ENCODE measurements at places on chromosomes 5 and 9.

DNA sequence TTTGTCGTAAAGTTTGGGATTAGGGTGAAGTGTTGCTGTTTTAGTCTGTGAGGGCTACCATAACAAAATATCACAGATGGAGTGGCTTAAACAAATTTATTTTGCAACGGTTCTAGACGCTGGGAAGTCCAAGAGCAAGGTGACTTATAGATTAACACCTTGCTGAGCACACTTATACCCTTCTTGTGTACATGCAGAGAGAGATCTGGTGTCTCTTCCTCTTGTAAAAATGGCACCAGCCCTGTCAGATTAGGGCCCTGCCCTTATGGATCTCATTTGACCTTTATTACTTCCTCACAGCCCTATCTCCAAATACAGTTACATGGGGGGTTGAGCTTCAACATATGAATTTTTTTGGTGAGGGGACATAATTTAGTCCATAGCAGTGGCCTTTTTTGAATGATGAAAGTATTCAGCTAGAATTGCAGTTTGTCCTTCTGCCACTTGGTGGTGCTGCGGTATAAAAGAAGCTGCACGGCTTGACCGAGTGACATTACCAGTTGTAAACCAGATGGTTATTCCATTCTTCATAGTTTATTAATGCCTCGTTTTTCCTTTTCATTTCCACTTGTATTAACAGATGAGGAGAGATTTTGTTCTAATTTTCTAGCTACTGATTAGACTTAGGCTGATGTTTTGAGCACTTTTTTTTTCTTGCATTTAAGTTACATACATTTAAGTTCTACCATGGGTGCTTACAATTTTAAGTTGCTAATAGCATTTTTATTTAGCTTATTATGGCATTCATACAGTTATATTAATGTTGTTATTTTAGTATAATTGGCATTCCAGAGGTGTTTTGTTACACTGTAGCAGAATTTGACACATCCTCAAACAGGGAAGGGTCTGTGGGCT, 19.4 kb downstream of the DCP2 start:
- DNase-seq = peak; percentile 81

DNA sequence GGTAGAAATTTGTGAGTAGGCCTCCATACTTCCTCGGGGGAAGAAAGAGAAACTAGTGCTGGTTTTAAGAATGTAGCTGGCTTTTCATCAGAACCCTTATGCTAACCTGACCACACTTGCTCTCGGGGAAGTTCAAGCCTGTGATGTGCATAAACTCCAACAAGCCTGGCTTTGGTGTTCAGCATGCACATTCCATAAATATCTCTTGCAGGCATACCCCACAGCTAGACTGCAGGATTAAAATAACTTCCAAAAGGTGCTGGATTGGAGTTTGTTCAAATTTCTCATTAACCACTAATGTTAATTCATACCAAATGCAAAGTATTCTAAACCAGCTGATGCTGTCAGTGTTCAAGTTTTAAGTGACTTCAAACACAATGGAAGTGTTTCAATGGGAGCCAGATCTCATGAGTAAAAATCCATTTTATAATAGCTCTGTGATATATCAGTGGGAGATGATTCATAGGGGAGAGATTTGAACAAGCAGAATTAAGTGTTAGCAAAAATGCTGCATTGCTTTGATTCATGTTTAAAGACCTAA, 79.4 kb downstream of the NPR3 start:
- no peak for DNase-seq

GRCh38 chr9:72551306-72551705, 29.9 kb downstream of the TMC1 start:
- DNase-seq = no peak

- no peak for DNase-seq
Observed at GRCh38 chr9:83304686-83305085, 233.5 kb downstream of the FRMD3 start.
